ENCODE measurements at places on chromosomes 2 and 18.

GRCh38 chr2:203928849-203929248, 7.7 kb upstream of the ICOS start:
- no peak for DNase-seq

- DNase-seq, result no peak
Measured at GRCh38 chr2:40559175-40559574, 107.3 kb upstream of the SLC8A1 start.

- DNase-seq, result no peak
Measured at GRCh38 chr2:56757884-56758545, 574.2 kb downstream of the CCDC85A start.

DNA sequence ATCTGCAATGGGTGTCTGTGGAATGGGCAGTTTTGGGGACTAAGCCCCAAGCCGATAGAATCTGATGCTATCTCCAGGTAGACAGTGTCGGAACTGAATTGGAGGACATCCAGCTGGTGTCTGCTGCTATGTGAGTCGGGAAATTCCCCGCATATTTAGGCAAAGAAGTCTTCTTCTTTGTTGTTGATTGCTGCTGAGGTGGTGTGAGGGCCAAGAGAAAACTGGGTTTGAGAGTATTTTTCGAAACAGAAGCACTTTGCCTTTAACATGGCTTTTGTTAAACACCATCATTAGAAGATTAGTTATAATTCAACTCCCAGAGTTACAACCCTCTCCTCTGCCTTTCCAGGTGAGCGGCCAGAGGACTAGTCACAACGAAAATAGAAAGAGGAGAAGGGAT, 49.4 kb upstream of the ACTR3 start:
- no peak for DNase-seq

DNA sequence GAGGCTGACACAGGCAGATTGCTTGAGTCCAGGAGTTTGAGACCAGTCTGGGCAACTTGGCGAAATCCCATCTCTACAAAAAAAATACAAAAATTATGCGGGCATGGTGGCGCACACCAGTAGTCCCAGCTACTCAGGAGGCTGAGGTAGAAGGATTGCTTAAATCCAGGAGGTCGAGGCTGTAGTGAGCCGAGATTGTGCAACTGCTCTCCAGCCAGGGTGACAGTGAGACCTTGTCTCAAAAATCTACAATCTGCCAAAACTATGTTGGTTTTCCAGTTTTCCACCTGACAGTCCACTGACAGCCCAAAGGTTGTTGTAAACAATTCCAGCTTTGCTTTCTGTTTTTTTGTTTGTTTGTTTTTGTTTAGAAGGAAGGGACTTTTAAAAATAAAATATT, 51.3 kb downstream of the KCMF1 start:
- DNase-seq, result no peak

DNA sequence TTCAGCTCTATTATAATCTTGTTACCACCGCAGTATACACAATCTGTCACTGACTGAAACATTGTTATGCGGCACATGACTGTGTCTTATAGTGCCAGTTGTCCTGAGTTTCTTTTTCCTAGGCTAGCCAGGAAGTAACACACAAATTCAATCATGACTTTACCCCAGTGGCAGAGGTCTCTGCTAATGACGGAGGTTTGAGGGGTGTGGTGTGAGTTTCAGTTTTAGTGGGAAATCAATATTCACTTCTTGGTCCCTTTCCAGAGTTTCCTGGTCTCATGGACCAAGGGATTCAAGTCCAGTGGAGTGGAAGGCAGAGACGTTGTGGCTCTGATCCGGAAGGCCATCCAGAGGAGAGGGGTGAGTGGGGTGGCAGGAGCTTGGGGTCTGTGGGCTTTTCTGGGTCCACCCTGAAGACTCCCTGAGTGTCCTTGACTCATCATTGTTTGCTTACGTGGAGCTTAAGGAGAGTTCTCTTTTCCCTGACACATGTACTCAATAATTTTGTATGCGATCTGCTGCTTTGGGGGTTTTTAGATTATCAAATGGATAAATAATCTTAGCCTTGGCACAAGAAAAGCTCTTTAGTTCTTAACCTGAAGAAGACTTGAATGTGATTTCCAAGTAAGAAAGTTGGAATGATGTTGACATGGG, 39.2 kb downstream of the HK2 start:
- no peak for DNase-seq

DNA sequence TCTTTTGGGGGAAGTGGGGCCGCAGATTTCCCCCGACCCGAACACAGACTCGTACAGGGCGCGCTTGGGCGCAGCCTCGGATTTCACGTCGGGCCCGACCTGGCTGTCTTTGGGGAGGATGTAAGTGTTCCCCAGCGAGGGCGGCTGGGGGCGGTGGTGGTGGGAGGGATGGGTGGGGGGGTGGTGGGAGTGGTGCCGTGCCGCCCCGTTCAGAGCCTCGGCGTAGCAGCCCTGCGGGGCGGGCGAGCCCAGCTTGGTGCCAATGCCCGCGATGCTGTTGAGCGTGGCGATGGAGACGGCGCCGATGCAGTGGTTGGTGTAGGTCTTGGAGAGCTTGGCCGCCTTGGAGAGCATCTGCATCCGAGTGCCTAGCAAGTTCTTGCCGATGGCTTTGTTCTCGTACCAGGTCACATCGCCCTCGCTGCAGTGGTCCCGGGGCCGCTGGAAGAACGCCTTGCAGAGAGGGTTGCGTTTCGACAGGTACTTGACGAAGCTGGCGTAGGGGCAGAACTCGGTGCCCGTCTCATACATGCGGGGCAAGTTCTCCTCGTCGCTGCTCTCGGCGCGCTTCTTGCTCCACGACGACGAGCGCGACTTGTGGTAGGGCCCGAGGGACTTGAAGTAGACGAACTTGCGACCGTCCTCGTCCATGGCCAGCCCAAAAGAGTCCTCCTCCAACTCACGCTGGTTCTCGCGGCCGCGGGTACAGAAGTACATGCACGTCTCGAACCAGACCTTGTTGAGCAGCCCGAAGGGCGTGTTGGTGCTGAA, 1.3 kb downstream of the KCTD1 start:
- no peak for DNase-seq

DNA sequence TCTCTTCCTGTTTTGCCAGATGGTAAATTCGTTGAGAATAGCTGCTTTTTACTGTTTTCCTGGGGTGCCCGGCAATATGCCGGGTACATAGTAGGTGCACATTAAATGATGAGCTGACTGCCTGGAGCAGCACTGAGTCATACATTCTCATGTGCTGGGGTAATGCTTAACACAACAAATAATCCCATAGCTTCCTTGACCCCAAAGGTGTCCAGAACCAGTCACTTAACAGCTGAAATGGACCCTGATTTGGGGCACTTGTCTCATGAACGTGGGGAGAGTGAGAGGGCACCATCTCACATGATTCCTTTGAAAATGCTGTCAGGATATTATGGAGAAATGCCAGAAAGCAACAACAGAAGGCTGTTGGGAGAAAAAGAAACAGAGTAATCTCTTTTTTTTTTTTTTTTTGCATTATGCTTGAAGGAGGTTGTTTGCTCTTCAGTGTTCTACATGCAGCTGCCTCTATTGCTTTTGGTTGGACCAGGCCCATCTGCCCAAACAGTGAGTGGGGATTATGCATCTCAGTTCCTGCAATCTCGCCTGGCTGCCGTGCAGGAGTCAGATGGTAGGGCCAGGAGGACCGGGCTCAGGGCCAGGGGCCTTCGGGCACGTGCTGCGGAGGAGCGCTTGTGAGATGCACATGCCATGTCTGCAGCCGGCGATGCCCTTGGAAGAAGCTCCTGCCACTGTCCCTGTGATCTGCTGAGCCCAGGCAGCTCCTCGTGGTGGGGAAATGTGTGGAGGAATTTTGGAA, 162.1 kb downstream of the SH3RF3 start:
- DNase-seq, result no peak

- DNase-seq, result no peak
Measured at GRCh38 chr2:206708286-206708685, 9.9 kb downstream of the DYTN start.

DNA sequence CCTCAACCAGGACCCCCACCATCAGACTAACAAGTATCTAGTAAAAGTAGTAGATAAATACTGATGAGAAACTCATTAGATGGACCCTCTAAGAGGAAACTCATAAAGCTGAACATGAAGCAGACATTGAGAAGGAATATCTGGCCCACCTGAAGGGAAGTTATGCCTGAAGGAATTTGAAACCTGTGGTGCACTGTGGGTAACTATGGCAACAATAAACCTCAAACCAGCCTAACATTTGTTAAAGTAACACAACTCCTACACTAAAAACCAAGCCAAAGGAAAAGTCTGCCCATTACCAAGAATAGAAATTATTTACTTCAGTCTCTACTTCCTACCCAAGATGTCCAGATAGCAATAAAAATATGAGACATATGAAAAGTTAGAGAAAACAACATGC, 43.4 kb downstream of the KIAA1328 start:
- no peak for DNase-seq

GRCh38 chr2:34025196-34025595, 426.1 kb upstream of the FAM98A start:
- DNase-seq, result no peak

- DNase-seq, result no peak
Measured at GRCh38 chr18:32624182-32624723, 148.6 kb downstream of the KLHL14 start.

DNA sequence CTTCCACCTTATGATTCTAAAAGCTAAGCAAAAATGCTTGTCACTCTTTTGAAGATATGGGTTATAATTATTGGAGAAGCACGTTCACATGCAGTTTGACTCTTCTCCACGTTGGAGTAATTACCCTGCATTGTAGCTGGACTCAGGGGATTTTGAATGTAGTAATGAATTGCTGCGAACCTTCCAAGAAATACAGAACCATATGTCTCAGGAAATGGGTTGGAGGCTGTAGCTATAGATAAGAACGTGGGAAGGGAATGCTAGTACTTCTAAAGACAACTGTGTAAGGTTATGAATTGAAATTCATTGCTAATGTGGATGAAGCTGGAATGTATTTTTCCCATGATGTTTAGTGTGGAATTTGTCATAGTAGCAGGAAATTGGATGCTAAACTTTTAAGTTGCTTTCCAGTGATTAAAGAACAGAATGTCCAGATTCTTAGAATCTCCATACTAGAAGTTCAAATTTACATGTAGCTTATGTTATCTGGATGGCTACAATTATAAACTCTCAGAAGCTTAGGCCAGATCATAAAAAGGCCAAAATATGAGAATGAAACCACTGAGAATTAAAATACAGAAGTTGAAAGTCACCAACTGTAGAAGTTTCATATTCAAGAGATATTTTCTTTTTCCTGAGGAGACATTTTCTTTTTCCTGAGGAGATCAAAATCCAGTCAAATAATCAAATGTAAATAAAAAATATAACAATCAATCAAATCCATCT, 27.3 kb upstream of the SPOPL start:
- no peak for DNase-seq
